Caki2 (cell line): ENCODE measurements at places on chromosomes 5 and 9. TPM values are rescaled to one million over a fixed set of nuclear protein-coding genes. Genes with fewer than 3 reads are reported as not detected.

OSMR gene
- total RNA-seq = 18.8 and 26.3 TPM in 2 replicates

DNA sequence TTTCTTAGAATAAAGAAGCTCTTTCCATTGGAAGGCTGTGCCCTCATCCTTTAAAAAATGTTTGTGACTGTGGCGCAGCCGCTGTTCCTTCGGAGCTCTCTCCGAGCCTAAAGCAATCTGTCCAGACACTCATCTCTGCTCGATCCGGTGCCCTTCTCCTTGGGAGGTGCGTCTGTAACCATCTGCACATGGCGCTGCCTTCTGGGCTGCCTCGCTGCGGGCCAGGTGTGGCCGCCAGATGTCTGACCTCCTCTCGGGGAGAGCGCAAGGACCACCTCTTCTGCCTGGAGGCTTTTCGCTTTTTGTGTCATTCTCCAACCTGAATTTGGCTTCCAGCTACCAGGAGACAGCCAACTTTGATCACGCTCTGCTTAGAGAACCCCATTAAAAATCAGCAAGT is 153.4 kb upstream of the PTCH1 start:
- no peak for DNase-seq

DNA sequence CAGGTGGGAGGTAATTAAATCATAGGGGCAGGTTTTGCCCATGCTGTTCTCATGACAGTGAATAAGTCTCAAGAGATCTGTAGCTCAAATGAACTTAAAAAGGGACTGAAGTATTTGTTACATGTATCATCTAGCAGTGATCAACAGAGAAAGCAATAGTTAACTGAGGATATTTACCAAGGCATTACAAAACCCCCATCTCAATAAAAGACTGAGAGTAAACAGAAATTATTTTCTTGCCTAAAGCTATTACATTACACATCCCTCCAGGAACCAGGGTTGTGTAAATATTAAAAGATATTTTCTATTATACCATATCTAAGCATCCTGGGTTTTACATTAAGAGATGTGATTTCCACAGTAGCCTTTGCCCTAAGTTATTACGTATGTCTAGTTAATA is 169.9 kb downstream of the CTNND2 start:
- DNase-seq = no peak

GRCh38 chr9:23855873-23856604 is 30.0 kb upstream of the ELAVL2 start:
- DNase-seq = no peak

- DNase-seq = peak; percentile 24
Observed at GRCh38 chr5:96259151-96259772, 173.8 kb downstream of the PCSK1 start.

DNA sequence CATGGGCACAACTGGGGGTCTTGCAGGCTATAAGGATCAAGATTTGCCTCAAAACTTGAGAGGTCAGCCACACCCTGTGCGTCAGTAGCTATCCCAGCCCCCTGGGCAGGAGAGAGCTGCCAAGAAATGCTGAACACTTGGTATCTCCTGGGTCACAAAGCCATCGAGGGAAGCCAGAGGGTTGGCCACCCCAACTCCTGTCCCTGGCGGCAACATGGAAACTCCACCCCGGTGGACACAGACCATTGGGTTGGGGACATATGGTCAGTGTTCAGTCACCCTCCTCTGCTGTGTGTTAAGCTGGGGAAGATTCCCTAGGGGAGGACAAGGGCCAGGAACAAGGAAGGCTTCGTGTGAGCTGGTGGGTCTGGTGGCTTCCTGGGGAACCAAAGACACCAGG is 140.6 kb downstream of the C5orf15 start:
- DNase-seq = no peak

DNA sequence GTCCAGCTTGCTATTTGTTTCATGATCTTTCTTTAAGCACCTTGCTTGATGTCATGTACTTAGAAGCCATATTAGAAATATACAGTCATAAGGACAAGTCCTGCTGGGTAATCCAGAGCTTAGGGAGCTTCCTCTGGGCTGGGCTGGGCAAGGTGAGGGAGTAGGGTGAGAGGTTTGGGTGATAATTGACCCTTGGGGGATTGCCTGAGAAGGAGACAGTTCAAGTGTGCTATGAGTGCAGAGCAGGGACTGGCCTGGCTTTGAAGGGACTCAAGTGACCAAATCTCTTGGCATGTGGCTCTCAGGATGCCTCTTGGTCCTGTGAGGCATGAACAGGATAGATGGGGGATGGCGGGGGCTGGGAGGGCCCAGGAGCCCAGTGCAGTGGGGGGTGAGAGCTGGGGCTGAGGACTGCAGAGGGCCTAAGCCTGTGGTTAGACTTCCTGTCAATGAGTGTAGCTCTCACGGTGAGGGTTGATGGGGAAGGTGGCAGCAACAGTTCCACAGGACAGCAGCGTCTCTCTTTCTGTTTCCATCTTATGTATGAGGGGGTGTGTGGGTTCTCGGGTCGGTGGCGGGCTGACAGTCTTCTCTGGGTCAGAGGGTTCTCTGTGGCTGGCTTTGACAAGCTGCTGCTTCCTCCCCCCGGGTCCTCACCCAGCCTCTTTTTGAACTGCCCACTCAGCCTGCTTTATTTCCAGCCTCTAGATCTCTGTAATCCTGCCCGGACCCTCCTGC is 53.5 kb downstream of the RGS3 start:
- DNase-seq = no peak

DNA sequence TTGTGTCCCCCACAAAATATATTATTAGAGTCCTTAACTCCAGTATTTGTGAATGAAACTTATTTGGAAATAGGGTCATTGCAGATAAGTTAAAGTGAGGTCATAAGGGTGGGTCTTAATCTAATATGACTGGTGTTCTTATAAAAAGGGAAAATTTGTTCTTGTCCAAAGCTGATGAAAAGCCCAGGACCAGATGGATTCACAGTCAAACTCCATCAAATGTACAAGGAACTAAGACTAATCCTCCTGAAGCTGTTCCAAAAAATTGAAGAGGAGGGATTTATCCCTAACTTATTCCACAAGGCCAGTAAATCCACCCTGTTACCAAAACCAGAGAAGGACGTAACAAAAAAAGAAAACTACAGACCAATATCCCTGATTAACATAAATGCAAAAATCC is 56.4 kb upstream of the SLIT3 start:
- no peak for DNase-seq

DNA sequence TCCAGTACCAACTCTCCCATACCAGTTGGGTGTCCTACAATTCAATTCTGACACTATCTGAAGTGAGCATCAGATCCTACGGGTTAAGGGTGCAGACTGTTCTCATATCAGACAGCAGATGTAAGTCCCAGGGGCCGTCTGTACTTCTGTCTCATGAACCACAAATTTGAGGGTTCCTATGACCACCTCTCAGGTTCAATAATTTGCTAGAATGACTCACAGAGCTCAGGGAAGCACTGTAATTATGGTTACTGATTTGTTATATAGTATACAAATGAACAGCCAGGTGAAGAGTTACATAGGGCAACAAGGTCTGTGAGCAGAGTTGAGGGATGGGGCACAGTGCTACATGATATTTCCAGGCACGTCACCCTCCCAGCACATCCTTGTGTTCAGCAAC is 499.1 kb downstream of the DMAC1 start:
- no peak for DNase-seq

GRCh38 chr5:130871346-130872086 is 293.5 kb downstream of the HINT1 start:
- DNase-seq = peak; percentile 10
